ENCODE measurements at places on chromosomes 6 and 20.
A peak's percentile ranks its signal among the peaks of the same experiment; 100 is the strongest.

GRCh38 chr20:19407736-19408135 lies 195.3 kb downstream of the SLC24A3 start:
- no peak overlapping the region for H3K27ac ChIP-seq
- no peak overlapping the region for H3K4me3 ChIP-seq
- no peaks in the 10 kb centered on the region for H3K4me1 ChIP-seq

DNA sequence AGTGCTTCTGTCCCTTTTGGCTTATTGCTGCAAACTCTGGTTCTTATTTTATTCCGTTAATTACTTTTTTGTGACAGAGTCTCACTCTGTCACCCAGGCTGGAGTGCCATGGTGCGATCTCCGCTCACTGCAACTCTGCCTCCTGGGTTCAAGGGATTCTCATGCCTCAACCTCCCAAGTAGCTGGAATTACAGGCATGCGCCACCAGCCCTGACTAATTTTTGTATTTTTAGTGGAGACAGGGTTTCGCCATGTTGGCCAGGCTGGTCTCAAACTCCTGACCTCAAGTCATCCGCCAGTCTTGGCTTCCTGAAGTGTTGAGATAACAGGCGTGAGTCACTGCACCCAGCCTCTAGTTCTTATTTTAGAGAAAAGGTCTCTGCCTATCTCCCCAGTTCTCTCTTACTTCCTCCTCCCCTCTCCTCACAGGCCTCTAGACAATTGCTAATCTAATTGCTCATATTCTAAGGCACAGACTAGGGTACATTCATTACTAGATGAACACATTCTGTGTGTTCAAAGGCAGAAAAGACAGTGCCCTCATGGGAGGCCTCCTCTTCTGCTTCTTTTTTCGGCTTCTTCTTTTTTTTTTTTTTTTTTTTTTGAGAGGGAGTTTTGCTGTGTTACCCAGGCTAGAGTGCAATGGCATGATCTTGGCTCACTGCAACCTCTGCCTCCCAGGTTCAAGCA lies 27.0 kb downstream of the EDEM2 start:
- DNase-seq, result no peak
- H3K27ac ChIP-seq, result no peak overlapping the region
- peaks cover 5% of the 10 kb centered on the region for H3K36me3 ChIP-seq
- no peaks in the 10 kb centered on the region for H3K4me1 ChIP-seq

GRCh38 chr20:49620364-49621240 lies 52.7 kb upstream of the PTGIS start:
- peaks cover 4% of the 10 kb centered on the region for H3K4me1 ChIP-seq
- DNase-seq, result no peak
- no peak overlapping the region for H3K4me3 ChIP-seq
- peaks cover 2% of the 10 kb centered on the region for H3K27me3 ChIP-seq

GRCh38 chr20:36647196-36648121 lies 1.5 kb upstream of the SLA2 start:
- no peak overlapping the region for H3K4me3 ChIP-seq
- H3K27me3 ChIP-seq, result no peaks in the 10 kb centered on the region
- H3K27ac ChIP-seq, result no peak overlapping the region
- H3K4me1 ChIP-seq, result no peaks in the 10 kb centered on the region

- H3K36me3 ChIP-seq, result no peaks in the 10 kb centered on the region
- no peak overlapping the region for H3K4me3 ChIP-seq
- H3K27me3 ChIP-seq, result peaks cover 5% of the 10 kb centered on the region
- no peak overlapping the region for H3K27ac ChIP-seq
Measured at GRCh38 chr6:166258854-166259276, 49.3 kb downstream of the PRR18 start.

DNA sequence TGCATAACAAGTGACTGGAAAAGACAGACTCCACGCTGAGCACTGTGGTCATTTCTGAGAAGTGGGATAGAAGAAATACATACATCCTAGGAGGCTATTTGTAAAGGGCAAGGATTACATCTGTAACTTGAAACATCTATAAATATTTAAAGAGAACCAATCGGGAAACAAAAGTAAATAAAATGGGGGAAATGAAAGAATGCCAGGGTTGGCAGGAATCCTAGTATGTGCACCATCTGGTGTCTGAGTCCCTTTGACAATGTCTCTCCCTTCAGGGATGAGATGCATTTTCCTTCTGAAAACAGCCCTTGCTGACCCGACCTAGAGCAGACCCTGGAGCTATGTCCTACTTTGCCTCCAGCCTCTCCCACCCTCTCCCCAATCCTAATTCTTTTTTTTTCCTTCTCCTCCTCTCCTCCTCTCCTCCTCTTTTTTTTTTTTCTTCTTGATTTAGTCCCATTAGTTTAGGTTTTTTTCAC lies 53.2 kb downstream of the VSTM2L start:
- H3K27ac ChIP-seq, result no peak overlapping the region
- H3K27me3 ChIP-seq, result no peaks in the 10 kb centered on the region
- H3K4me3 ChIP-seq, result no peak overlapping the region
- peaks cover 2% of the 10 kb centered on the region for H3K4me1 ChIP-seq
- DNase-seq, result no peak

DNA sequence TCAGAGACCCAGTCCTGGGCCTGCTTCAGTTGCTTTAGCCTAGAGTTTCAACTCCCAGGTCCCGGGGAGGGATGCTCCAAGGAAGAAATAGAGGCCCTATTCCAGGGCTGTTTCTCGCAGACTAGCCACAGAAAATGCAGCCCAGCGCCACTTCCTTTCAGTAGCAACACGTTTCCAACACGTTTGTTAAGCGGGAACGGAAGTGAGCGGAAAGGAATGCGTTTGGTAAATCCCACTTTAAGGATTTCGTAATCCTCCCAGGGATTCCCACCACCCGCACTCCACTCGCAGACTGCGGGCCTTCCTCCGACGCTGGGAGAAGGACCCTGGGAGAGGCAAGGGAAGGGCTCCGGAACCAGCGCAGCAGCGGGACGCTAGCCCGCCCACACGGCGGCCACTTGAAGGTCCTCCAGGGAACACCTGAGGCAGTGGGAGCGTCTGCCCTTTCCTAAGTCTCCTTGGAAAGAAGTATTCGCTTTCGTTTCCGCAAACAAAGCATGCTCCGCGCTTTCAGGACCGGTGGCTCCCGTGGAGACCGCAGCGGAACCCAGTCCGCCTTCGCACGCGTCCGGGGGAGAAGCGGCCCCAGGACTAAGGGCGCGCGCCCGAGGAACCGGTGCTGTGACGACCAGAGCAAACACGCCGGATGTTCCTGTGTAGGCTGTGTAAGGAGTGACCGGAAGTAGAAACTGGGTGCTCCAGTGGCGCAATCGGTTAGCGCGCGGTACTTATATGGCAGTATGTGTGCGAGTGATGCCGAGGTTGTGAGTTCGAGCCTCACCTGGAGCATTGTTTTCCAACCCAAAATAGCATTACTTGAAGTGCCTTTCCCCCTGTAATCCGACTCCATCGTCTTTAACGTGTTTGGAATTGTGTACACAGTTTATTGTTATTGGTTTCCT lies 227.6 kb upstream of the PRSS16 start:
- H3K4me3 ChIP-seq, result peak overlapping the region; percentile 90
- DNase-seq, result peak; percentile 84
- no peaks in the 10 kb centered on the region for H3K36me3 ChIP-seq
- peak overlapping the region; percentile 88 for H3K27ac ChIP-seq

DNA sequence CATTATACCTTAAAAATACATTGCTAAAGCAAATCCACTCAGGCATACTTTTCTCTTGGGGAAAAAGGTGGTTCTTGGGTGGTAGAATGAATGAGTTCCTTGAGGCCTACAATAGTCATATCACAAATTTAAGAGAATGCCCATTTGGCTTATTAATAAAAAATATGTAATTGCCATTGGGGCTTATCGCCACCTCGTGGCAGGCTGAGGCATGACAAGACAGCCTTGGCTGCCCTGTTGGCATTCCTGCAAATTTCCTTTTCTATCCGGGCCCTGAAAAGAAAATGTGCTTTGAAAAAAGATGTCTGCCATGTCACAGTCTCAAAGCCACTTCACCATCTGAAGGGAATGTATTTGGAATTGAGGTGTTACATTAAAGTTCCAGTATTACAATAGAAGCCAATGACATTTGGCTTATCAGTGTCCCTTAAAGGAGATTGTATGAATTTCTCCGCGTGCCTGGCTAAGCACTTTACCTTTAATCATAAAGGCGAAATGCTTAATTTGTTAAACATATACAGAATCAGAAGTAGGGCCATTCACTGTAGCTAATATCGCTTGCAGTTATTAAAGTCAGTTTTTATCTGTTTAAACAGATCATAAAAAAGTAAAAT lies 188.3 kb upstream of the ZFP64 start:
- no peaks in the 10 kb centered on the region for H3K4me1 ChIP-seq
- H3K27me3 ChIP-seq, result no peaks in the 10 kb centered on the region
- no peak overlapping the region for H3K4me3 ChIP-seq
- no peak overlapping the region for H3K27ac ChIP-seq
- H3K36me3 ChIP-seq, result no peaks in the 10 kb centered on the region

DNA sequence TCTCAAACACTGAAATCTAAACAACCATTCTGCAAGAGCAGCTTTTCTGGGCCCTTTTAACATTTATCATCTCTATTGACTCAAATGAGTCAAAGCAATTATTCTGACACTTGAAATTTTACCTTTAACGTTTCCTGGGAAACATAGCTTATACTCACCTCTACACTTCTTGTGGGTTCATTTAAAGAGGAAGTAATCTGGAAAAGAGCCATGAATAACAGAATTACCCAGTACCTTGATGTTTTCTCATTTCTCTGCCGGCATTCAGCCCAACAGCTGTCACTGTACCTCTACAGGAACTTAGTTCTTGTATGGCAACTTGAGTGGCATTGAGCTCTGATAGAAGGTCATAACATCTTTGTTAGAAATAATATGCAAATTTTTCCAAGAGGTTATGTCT lies 272.2 kb downstream of the KCNQ5 start:
- H3K36me3 ChIP-seq, result no peaks in the 10 kb centered on the region
- no peak overlapping the region for H3K4me3 ChIP-seq
- H3K27ac ChIP-seq, result no peak overlapping the region
- no peaks in the 10 kb centered on the region for H3K27me3 ChIP-seq

DNA sequence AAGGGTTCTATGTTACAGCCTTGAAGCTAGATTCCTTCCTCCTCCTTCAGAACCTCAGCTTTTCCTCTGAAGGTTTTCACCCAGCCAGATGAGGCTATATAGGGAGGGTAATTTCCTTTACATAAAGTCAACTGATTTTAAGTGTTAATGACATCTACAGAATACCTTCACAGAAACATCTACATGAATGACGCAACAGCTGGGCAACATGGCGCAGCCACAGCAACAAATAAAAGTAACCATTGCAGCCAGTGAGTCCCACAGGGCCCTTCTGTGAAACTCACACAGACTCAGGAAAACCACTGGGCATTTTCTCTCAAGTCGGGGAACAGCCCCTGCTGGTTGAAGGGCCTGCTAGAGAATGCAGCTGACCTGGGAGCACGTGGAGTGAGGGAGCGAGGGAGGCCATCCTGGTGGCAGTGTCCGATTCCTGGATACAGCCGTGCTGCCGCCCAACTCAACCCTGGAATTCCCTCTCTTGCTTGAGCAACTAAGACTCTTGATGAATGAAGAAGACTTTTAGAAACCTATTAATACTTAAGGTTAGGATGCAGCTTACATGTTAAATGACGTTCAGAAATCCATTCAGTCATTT lies 176.4 kb downstream of the PACRG start:
- peaks cover 6% of the 10 kb centered on the region for H3K36me3 ChIP-seq
- H3K4me3 ChIP-seq, result no peak overlapping the region
- no peak for DNase-seq
- no peaks in the 10 kb centered on the region for H3K4me1 ChIP-seq
- peaks cover 2% of the 10 kb centered on the region for H3K27me3 ChIP-seq
- H3K27ac ChIP-seq, result no peak overlapping the region

DNA sequence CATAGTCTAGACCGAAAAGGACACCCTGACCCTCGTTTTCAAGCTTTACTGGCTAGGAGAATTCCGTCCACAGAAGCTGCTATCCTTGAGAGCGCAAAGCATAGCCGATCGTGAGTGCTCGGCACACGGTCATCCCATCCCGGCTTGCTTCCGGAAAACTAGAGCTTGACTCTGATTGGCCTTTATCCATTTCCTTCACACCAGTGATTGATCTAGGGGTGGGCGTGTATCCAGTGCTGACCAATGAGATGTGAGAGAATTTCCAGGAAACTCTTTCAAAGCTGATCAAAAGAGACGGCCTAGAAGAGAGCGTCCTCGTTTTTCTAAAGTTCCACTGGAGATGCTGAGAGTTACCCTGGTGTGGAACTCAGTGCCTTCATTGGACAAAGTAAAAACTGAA lies 41.0 kb upstream of the NFATC2 start:
- peaks cover 4% of the 10 kb centered on the region for H3K36me3 ChIP-seq
- no peak for DNase-seq
- H3K4me1 ChIP-seq, result no peaks in the 10 kb centered on the region
- peaks cover 4% of the 10 kb centered on the region for H3K27me3 ChIP-seq
- H3K4me3 ChIP-seq, result no peak overlapping the region
- H3K27ac ChIP-seq, result no peak overlapping the region

GRCh38 chr6:15628499-15629131 lies 34.2 kb downstream of the DTNBP1 start:
- H3K27me3 ChIP-seq, result peaks cover 3% of the 10 kb centered on the region
- H3K27ac ChIP-seq, result no peak overlapping the region
- no peak for DNase-seq
- H3K4me1 ChIP-seq, result peaks cover 19% of the 10 kb centered on the region
